ENCODE measurements at places on chromosomes 3 and 15.

DNA sequence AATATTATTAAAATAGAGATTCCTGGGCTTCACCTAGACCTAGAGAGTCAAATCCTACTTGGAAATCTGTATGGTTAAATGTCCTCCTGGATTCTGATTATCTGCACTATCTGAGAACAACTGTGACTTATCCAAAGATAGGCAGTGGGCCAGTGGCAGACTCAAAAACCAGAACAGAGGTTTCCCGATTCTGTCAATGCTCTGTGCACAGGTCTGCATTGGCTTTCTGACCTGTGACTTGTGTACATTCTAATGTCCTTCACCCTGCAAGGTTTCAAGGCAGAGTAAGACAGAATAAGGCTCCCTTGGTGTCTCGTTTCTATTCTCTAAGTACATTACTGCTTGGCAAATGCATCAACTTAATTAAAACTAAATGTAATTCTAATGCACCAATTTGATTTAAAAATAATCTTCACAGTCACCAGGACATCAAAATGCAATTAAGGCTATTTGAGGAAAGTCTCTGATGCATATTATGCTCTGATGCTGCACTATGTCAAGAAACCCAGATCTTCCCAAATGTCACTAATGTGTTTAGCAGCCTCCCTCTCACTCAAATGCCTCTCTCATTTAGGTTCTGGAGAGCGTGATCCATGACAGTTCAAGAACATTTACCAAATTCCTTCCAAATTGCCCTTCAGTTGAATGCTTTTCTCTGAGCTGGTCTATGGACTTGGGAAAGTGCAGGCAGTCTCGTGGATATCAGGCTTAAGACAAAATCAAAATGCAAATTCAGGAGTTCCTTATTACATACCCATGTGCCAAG, 140.1 kb downstream of the STAC start:
- no peak for DNase-seq

DNA sequence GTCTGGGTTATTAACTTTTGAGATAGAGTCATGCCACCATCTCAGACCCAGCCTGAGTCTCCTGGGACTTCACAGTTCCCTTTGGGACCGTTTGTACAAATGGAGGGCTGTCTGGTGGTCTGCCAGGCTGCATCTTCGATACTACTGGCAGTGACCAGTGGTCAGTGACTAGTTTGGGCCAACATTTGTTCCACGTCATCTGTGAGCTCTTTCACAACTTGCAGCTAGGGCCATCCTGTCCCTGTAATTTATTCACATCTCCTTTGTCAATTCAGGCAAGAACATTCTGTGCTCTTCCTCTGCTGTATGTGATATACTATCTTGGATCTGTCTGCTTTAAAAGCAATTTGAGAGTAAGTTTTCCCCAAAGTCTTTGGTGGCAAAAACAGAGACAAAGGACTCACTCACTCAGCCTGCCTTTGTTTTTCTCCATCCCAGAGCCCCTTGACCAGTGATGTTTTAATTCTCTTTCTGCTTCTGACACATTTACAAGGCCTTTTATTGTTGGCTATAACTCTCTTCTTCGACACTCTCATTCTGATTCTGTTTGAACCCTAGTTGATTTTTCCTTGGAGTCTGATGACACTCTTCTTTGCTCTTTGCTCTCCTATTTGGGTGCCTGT, 353.4 kb downstream of the EPHB1 start:
- DNase-seq = no peak

- DNase-seq = no peak
These were observed 232.4 kb upstream of the WNT5A start for GRCh38 chr3:55719508-55719907.

- DNase-seq = no peak
These were observed 179.3 kb upstream of the CHRM5 start for GRCh38 chr15:33788906-33789540.

- DNase-seq = no peak
These were observed 177.9 kb upstream of the DPH6 start for GRCh38 chr15:35723852-35724251.

- no peak for DNase-seq
These were observed 317.3 kb downstream of the ZBTB20 start for GRCh38 chr3:114829783-114830182.

- no peak for DNase-seq
These were observed 184.8 kb downstream of the MECOM start for GRCh38 chr3:169478566-169479313.

DNA sequence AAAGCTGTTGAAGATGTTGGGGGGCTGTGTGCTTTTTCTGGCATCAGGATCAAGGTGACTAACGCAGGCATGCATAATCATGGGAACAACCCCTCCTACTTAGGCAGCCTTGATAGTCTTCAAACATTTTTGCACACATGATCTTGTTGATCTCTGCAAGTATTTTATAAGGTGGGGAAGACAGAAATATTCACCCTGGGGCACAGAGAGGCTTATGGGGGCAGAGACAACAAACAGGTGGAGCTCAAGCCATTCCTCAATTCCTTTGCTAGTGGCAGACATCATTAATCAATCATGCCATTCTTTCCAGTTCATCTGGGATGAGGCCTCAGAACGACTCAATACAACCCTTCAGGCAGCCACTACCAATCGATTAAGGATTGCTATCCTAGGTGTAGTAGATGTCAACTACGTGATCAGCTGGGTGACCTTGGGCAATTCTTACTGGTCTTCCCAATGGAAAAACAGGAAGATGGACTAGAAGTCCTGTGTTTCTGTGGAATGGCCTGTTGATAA, 110.3 kb upstream of the SMAD3 start:
- no peak for DNase-seq

GRCh38 chr3:180420804-180421203, 181.2 kb upstream of the TTC14 start:
- no peak for DNase-seq

- peak; percentile 1 for DNase-seq
These were observed 112.9 kb downstream of the ISL2 start for GRCh38 chr15:76449455-76449854.

- no peak for DNase-seq
These were observed 2.1 kb downstream of the PDE8A start for GRCh38 chr15:84983711-84984110.

DNA sequence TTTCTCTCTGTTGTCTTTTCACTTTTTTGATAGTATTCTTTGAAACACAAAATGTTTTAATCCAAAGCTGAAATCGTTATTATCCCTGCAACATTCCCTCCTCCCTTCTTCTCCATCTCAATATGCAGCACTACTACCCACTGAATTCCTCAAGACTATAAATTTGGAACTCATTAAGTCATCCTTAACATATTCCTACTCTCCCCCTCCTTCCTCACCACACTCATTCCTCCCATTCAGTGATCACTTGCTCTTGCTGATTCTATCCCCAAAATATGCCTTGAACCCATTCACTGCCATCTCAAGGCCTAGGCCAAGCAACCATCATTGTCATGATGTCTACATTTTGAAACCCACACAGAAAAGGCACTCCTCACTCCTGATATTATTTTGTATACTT, 2.4 kb upstream of the PIK3R4 start:
- DNase-seq = no peak

DNA sequence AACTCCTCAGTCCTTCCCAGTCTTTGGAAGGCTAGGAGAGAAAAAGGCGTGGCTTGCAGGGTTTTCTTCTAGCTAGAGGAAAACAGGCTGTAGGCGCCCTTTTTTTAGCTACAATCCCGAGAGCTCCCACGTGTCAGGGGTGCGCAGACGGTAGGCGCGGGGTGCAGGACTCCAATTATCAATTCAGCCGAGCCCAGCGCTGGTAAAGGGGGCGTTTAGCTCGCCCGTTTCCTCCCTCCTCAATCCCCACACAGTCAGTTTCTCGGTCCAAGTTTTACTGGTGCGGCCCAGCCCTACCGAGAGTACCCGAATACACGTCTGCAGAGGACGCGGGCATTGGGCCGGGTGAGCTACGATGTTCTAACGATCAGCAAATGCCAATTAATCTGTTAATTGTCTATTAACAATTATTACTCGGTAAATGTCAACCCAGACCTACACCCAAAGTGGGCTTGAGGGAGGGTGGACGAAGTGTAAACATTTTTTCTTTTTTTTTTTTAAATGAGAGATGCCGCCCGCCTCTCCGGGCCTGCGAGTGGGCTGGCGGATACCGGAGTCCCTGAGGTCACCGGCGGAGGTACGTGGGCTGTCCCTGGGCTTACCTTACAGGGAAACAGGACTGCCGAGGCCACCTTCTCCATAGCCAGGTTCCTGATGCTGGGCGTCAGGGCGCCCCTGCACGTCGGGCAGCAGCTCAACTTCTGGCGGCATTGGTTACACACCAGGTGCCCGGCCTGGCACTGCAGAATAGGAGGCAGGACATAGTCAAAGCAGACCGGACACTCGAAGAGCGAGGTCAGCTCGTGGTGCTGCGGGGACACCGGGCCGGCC, 923 bp downstream of the SIAH2 start:
- DNase-seq = peak; percentile 55

DNA sequence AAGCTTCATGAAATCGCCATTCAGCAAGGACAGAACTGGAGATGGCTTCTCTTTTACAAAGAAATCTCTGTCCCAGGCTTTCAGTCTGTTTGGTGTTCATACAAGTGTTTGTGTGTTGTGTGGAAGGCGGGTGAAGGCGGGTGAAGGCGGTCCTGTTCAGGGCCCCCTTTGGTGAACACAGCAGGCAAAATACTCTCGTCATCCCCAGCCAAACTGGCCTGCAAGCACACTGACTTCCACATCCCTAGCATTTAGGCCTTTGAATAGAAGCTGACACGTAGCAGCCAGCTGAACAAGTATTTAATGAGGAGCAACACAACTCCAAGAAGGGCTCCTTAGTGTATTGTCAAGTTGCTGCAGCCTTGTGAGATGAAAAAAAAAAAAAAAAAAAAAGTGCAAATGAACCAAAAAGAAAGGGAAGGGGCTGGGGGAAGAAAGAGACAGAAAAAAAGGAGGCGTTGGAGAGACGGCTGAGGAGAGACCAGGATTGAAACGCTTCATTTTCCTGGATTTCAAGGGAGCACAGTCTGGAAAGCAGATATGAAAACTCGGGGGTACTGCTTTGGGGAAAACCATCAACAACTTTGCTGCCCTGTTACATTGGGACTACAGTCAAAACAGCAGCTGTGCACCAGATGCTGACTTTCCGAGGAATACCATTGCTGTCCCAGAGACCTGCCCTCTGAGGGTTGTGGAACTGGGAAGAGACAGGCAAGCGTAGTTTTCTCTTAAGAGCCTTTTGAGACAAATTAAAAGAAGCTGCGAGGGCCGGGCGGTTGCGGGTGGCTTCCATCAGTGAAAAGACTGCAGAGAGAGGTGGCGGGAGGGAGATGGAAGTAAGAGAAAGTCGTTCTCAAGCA, 74.6 kb downstream of the TGFBR2 start:
- DNase-seq = no peak

DNA sequence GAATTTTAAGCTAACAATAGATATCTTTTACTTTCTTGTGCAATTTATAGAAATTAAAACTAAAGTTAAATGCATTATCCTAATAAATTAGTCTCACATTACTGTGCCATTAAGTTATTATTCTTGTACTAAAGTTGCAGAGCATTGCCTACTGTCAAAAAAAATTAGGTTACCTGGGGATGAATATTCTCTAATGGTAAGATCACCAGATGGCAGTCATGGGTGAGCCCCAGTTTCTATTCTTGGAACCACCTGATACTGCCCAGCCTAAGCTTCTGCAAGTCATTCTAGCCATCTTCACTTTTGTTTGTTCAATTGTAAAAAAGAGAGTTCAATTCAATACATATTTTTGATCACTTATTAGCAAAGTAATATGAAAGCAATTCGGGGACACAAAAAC, 213.2 kb downstream of the CADM2 start:
- no peak for DNase-seq

GRCh38 chr3:100269410-100270214, 8.8 kb downstream of the TBC1D23 start:
- DNase-seq = no peak

DNA sequence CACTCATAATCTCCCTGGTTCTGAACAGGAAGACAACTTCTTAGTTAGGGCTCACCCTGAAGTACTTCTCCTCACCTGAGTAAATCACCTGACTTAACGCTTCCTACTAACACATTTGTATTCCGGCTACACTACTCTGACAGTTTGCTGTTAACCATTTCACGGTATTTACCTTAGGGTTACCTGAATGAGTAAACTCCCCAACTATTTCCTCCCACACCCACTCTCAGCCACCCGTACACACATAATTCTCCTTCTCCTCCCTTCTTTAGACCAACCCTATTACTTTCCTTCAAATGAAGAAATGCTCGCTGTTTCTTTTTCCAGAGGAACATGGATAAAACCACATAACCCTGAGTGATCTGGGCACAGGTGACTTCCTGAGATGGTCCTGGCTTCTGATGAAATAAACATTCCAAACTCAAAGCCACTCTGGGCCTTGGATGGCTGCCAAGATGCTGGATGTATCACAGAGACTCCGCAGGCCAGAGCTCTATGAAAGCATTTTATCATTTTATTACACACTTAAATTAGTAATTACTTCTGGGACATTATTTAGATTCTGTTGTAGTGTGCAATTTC, 183.6 kb upstream of the ATP11B start:
- DNase-seq = no peak

DNA sequence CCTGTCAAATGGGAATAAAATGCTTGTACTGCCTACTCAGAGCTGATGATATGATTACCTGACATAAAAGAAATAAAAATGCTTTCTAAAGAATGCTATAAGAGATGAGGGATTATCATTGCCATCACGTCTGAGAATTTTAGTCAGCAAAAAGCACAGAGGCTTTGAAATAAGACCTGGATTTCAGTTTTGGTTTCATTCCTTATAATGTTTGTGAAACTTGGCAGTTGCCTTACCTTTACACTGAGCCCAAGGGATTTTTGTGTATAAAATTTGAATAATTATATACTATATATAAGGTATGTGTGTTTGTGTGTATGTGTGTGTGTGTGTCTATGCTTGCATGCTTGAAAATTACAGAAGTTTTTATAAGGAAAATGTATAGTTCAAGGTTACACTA, 634.8 kb upstream of the BCHE start:
- no peak for DNase-seq

- DNase-seq = peak; percentile 68
These were observed 258.5 kb downstream of the PDCD6IP start for GRCh38 chr3:34056951-34057390.

DNA sequence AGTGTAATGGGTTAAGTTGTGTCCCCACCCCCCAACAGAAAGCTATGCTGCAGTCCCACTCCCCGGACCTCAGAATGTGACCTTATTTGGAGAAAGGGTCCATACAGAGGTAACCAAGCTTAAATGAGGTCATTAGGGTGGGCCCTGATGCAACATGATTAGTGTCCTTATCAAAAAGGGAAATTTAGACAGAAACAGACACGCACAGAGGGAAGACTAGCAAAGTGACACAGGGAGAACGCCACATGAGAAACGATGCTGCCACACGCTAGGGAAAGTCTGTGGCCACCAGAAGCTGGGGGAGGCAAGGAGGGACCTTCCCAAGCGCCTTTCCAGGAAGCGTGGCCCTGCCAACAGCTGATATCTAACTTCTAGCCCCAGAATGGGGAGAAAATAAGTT, 65.4 kb downstream of the RPN1 start:
- DNase-seq = no peak
